ENCODE measurements at places on chromosomes 3 and 15. TPM values are rescaled to one million over a fixed set of nuclear protein-coding genes. Genes with fewer than 3 reads are reported as not detected.

DNA sequence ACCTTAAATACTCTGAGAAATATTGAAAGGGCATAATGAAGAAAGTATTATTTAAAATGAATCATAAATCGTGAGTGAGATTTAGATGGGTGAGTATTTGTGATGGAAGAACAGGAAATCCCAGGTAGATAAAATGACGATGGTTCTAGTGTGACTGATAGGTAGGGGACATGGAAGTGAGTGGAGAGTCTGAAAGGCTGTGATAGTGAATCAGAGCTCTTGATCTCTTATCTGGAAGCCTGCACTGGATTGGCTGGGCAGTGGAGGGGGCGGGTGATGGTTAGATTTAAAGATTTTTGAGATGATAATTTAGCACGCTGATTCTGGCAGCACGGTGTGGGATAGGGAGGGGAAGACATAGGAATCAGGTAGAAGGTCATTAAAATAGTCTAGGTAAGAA lies 20.1 kb downstream of the HGD start:
- H3K4me1 ChIP-seq = no peaks in the 10 kb centered on the region
- H3K36me3 ChIP-seq = no peaks in the 10 kb centered on the region
- no peak for DNase-seq
- H3K27ac ChIP-seq = no peak overlapping the region

Gene CHAC1
- not detected for total RNA-seq

Gene VGLL3
- total RNA-seq = 14.8 TPM

DNA sequence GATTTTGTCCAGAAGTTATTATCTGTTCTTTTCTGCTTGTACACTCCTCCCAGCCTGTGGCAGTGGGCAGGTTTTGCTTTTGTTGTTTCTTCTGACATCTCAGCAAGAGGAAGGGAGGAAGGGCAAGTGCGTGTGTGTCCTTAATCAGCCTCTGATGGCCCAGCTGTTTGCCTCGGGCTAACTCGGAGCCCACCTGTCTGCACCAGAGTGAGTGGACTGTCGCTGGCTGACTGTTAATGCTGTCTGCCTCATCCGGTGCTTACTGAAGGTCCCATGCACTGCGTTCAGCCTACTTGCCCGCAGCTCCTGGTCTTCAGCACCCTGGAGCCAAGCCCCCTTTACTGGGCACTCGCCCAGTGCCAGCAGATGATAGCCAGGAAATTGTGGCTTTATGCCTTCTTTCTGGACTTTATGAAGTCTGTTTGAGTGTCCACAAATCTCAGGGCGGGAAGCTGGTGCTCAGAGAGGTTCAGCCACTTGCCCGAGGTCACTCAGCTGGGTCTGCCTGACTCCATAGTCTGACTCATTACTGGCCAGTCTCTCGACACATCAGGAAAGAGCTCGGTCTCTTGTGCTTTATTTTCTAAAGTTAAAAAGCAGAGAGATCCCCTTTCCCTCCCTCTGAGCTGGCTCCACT lies 89.5 kb downstream of the CHRNA7 start:
- H3K27ac ChIP-seq = no peak overlapping the region
- no peaks in the 10 kb centered on the region for H3K4me1 ChIP-seq
- no peaks in the 10 kb centered on the region for H3K36me3 ChIP-seq
- H3K27me3 ChIP-seq = no peaks in the 10 kb centered on the region
- DNase-seq = no peak

GRCh38 chr3:51934139-51934850 lies 7.4 kb downstream of the RRP9 start:
- no peak overlapping the region for H3K4me3 ChIP-seq
- no peaks in the 10 kb centered on the region for H3K36me3 ChIP-seq
- DNase-seq = no peak
- no peaks in the 10 kb centered on the region for H3K4me1 ChIP-seq

Gene FSIP1
- total RNA-seq = 4.3 TPM

DNA sequence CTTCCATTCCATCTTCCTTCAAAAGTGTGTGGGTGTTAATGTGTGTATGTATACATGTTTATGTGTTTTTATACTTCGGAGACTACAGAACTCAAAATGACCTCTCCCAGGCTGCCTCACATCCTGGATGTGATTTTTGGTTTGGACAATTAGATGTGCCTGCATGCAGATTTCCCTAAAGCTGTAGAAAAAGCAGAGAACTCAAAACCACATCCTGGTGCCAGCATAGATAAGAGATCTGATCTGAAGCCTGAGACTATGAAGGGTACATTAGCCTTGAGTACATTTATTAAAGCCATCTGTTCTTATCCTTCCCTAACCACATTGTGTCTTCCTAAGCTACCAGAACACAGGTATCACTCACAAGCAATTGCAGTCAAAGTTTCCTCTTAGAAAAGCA lies 319.4 kb upstream of the RASGRP1 start:
- no peak overlapping the region for H3K4me3 ChIP-seq
- no peaks in the 10 kb centered on the region for H3K27me3 ChIP-seq
- no peak for DNase-seq
- H3K27ac ChIP-seq = no peak overlapping the region

GRCh38 chr3:185115371-185115770 lies 37.5 kb downstream of the C3orf70 start:
- H3K4me1 ChIP-seq = no peaks in the 10 kb centered on the region
- H3K36me3 ChIP-seq = no peaks in the 10 kb centered on the region
- no peak overlapping the region for H3K27ac ChIP-seq
- no peaks in the 10 kb centered on the region for H3K27me3 ChIP-seq

GRCh38 chr15:23566071-23566554 lies 639 bp downstream of the MKRN3 start:
- peak; percentile 13 for DNase-seq
- H3K36me3 ChIP-seq = no peaks in the 10 kb centered on the region
- H3K4me1 ChIP-seq = no peaks in the 10 kb centered on the region
- no peak overlapping the region for H3K4me3 ChIP-seq
- H3K27ac ChIP-seq = no peak overlapping the region
- H3K27me3 ChIP-seq = no peaks in the 10 kb centered on the region

DNA sequence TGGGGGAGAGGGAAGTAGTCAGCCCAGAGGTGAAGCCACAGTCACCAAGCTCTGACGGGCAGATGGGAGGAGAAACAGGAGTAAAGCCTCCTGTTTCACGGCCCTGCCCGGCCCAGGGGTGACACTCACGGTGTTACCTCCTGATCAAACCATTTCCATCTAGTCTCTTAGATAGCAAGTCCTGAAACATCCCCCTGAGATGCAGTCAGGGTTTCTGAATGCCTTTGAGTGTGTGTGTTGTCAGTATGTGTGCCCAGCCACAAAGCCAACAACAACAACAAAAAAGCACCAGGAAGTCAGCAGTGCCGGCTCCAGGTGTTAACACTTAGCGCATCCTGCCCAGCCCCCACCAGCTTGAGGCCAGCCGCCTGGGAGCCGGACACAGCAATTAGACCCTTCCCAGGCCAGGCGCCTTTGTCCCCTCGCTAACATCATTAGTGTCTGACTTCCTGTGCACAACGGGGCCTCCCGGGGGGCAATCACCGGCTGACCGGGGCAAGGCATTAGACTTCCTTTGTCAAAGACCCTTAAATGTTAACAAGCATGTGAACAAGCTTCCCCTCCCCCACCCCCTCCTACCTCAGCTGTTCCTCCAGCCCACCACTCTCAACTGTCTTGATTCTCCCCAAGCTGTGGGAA lies 34.5 kb downstream of the IL17RD start:
- H3K27me3 ChIP-seq = no peaks in the 10 kb centered on the region
- peak; percentile 59 for DNase-seq
- H3K4me1 ChIP-seq = peaks cover 2% of the 10 kb centered on the region
- no peaks in the 10 kb centered on the region for H3K36me3 ChIP-seq
- no peak overlapping the region for H3K4me3 ChIP-seq
- H3K27ac ChIP-seq = peak overlapping the region; percentile 91

GRCh38 chr3:157051591-157051990 lies 108.4 kb downstream of the CCNL1 start:
- H3K4me3 ChIP-seq = no peak overlapping the region
- H3K27ac ChIP-seq = no peak overlapping the region

Gene HTR3E
- not detected for total RNA-seq

- no peaks in the 10 kb centered on the region for H3K4me1 ChIP-seq
- no peaks in the 10 kb centered on the region for H3K27me3 ChIP-seq
- H3K36me3 ChIP-seq = no peaks in the 10 kb centered on the region
- H3K27ac ChIP-seq = peak overlapping the region; percentile 77
- no peak overlapping the region for H3K4me3 ChIP-seq
These were observed 30.2 kb upstream of the ZNF609 start for GRCh38 chr15:64430000-64430735.

Gene GOLGA6D
- not detected for total RNA-seq
